Stimulated activated CD4-positive, alpha-beta T cell treated with anti-CD3 and anti-CD28 coated beads, TNF-alpha, amount 100 ng/mL, for 24 hours (primary cell): ENCODE measurements at places on chromosomes 7 and 10.

DNA sequence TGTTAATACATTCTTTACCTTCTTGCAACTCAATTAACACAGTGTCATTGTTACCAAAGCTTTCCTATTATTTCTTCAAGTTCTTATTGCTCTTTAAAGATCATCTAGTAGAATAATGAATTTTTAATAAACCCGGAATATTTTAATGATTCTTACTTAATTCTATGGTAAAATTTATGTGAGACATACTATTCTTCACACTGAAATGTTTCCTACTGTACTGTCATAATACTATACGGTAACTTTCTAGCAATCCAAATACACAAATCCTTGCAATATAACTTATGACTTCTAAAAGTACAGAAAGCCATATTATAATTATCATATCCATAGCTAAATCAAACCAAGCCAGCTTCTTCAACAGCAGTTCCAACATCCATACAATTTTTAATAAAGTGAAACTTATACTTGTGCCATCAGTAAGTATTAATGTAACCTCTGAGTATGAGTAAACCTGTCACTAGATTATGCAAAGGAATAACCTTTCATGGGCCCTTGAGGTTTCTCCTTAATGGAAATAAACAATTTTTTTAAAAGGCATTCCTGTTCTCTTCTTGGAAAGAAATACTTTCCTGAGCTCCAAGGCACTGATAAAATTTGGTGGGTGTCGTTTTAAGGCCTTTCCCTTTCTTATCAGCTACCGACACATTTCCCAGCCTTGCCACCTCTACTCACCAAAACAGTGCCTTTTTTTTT is 87.4 kb downstream of the IMMP2L start:
- DNase-seq, result no peak

DNA sequence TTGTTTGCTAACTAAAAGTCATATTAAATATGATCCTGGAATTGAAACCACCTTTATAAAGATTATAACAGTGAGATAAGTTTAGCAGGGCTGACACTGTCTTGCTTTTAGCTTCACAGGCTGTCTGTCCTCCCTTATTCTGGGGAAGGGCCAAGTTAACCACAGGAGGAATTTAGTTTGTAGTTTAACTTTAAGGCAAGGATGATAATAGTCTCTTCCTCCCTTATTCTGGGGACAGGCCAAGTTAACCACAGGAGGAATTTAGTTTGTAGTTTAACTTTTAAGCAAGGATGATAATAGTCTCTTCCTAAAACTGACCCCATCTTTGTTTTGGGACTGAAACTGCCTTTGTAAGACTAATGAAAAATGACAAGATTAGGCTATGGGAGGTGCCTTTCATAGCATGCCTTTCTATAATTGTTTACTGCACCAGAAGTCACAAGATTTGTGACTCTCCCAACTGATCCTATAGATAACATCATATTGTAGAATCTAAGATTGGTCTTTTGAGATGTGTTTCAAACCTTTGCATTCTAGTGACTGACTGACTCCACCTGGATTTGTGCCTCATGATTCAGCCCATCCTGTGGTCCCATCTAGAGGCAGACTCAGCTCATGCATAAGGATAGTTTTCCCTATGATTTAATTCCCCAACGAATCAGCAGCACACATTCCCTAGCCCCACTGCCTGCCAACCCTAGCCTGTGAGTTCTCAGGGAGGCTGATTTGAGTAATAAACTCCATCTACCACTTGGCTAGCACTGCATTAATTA is 212.0 kb downstream of the MAGI2 start:
- DNase-seq, result no peak

DNA sequence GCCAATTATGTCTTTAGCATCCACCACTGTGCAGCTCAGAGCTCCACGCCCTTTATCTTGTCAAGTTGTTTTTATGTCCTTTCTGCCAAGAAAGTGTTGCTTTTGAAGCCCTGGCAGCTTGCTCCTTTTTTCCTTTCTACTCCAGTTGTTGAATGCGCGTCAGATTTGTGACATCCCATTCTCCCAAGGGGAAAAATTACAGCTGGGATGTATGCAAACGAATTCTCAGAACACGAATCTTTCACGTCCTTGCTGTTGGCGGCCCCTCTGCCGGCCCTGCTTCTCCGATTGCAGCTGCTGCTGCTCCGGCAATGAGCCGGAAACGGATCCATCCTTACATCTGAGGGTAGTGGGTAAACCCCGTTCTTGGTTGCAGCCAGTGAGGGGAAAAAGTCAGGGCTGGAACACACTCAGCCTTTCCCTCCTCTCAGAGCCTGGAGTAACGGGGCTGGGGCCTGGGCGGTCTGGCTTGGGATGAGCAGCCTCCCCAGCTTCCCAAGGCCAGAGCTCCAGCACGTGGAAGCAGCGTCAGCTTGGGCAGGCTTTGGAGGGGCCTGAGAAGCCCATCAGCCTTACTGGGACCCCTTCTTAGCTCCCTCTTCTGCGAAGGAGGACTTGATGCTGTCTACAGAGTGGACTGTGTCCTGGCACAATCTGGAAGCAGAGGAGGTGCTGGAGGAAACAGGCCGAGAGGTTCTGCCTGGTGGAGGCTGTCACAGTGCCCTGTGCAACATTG is 79.0 kb upstream of the CHST15 start:
- DNase-seq, result no peak

- DNase-seq, result no peak
These were observed 128.4 kb downstream of the RGS10 start for GRCh38 chr10:119414081-119414611.

DNA sequence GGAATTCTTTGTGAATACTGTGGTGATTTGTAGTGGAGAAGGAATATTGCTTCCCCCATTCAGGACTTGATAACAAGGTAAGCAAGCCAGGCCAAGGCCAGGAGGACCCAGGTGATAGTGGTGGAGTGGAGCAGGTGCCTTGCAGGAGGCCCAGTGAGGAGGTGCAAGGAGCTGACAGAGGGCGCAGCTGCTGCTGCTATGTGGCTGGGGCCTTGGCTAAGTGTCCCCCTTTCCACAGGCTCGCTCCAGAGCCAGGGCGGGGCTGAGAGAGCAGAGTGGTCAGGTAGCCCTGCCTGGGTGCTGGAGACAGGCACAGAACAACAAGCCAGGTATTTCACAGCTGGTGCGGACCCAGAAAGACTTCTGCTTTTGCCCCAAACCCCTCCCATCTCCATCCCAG is 162.9 kb downstream of the EGFR start:
- no peak for DNase-seq

GRCh38 chr7:137975221-137975620 is 26.7 kb downstream of the CREB3L2 start:
- no peak for DNase-seq

DNA sequence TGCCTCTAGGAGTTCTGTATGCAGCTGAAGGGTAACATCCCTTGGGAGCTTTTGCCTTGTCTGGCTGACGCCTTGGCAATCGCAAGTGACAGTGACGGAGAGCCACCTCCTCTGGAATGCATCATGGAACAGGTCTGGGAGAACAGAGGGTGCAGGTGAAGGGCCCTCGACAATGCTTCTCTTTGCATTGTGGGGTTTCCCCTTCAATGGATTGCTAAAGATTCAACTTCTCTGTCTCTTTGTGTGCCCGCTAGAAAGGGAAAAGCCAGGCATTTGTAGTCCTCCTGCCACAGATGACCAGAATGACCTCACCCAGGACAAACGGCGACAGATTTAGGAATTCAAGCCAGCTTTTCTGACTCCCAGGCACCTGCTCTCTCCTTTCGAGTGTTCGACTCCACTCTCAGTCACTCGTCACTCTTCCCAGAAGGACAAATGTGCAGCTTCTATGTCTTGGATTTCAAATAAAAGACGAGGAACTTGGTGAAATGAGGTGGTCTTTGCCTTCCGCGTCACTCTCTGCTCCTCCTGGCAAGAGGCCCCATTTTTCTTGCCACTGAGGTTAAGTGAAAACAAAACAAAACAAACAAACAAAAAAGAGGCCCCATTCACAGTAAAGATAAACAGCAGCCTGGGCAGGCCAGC is 26.1 kb downstream of the IL2RA start:
- no peak for DNase-seq

DNA sequence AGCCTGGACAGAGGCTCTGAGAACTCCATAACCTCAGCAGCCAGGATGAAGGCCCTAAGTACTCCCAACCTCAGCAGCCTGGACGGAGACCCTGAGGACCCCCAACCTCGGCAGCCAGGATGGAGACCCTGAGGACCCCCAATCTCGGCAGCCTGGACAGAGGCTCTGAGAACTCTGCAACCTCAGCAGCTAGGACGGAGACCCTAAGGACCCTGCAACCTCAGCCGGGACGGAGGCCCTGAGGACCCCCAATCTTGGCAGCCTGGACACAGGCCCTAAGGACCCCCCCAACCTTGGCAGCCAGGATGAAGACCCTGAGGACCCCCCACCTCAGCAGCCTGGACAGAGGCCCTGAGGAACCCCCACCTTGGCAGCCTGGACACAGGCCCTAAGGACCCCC is 16.5 kb downstream of the RRP12 start:
- no peak for DNase-seq

GRCh38 chr10:63273577-63273976 is 140.4 kb downstream of the NRBF2 start:
- DNase-seq, result no peak

DNA sequence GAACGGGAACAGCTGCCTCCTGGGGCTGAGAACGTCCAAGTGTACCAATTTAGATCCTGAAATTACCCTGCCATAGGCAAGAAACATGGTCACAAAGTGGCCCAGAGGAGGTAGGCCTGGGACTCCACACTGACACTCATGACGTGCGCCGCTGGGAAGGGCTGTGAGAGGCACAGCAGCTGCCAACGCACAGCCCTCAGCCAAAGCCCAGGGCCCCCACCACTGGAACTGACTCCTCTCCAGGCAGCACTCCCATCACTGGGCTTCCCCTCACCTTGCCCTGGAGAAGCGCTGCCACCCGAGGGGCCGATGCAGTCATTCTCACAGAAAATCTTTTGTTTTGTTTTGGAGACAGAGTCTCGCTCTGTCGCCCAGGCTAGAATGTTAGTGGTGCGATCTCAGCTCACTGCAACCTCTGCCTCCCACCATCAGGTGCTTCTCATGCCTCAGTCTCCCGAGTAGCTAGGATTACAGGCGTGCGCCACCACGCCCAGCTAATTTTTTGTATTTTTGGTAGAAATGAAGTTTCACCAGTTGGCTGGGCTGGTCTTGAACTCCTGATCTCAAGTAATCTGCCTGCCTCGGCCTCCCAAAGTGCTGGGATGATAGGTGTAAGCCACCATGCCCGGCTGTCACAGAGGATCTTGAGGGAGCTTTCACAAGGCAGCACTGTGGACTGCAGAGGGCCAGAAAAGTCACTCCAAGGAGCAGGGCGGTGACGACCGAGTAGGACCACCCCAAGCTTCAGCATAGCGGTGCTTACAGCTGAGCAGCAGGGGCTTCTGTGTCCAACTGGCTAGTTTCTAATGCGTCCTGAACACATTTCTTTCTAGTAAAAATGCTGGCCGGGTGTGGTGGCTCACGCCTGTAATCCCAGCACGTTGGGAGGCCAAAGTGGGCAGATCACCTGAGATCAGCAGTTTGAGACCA is 13.5 kb downstream of the GUSB start:
- no peak for DNase-seq

DNA sequence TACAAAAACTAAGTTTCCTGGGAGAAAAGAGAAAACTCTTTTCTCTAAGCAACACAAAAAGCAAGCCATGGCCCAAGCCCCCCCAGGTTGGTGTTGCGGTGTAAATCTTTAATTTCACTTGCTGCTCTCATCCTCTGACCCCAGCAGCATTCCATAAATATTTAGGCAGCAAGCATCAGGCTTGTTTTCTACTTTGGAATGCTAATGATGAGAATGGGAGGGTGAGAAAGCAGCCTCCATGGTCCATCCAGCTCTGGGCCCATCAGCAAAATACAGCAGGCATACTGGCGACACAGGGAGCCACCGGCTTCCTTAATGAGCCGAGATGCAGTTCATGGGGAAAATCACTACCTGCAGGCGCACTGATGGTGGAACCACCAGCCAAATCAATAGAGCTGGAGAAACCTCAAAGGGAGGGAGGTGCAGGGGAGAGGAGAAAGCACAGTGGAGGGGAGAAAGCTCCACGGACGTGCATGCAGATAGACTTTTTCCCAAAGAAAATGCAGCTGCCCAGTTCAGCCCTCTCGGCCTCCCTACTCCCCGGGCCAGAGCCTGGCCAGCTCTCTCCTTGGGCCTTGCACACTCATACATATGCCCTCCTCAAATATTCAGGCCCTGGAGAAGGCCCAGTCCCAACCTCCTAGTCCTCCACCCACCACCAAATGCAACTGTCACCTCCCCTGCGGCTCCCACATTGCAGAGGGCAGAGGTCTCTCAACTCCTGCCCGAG is 131.9 kb downstream of the GRID1 start:
- DNase-seq, result no peak

DNA sequence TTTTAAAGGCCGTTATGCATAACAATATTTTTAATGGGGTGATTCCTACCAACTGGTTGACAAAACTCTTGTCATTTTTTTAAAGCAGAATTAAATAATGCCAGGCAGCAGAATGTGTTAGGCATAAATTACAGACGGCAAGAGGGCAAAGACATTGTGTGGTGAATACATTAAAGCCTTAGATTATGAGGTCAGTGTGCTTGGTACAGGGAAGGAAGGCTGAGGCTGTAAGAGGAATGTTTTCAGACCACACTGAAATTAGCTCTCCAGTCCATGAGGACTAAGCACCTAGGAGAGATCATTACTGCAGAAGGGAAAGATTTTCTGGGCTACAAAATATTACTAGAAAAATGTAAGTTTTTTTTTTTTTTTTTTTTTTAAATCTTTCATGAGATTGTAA is 312.8 kb upstream of the PRKCQ start:
- DNase-seq, result no peak

GRCh38 chr10:2933924-2934323 is 133.4 kb upstream of the PFKP start:
- no peak for DNase-seq

- DNase-seq, result no peak
These were observed 31.0 kb downstream of the SBDS start for GRCh38 chr7:66964411-66964810.

DNA sequence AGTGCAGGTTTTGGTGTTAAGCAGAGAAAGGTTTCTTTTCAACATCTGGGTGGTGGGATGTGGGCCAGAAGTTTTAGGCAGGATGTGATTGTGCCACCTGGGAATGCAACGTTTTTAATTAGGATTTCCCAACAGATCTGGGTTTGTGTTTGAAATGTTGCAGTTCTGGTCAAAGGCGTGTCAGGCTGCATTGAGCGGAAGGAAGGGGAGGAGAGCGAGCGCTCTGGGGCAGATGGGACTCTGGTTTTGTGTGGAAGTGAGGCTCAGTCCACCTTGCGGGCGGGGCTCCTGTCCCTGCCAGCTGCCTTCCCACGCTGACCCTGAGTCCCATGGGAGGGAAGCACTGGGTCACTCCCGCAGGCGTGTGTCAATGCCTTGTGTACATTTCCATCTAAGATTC is 767.7 kb downstream of the KCNMA1 start:
- DNase-seq, result no peak

DNA sequence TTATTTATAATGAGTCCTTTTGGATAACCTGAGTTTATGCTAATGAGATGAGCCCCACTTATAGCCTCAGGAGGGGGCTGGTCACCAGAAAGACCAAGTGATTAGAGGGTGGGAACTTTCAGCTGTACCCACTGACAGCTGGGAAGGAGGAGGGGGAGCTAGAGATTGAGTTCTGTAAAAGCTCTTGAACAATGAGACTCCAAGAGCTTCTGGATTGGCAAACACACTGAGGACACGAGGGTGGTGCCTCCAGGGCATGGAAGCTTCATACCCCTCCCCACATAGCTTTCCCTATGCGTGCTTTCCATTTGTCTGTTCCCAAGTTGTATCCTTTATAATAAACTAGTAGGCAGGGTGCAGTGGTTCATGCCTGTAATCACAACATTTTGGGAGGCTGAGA is 20.3 kb downstream of the MRPS24 start:
- DNase-seq, result no peak

- peak; percentile 65 for DNase-seq
These were observed 89.2 kb downstream of the DLG5 start for GRCh38 chr10:77837248-77837924.
